Placental pericyte (primary cell): ENCODE measurements at places on chromosomes 2 and 18. TPM values are rescaled to one million over a fixed set of nuclear protein-coding genes. Genes with fewer than 3 reads are reported as not detected.

Gene PRKAG3
- total RNA-seq, result not detected in 2 replicates

Gene NEU2
- total RNA-seq, result not detected in 2 replicates

Gene CHRNG
- total RNA-seq, result not detected in 2 replicates

Gene SPC25
- total RNA-seq, result 0.44 and 7.6 TPM in 2 replicates

Gene ANXA4
- total RNA-seq, result 24.1 and 32.8 TPM in 2 replicates

Gene RMC1
- 28.4 and 32.2 TPM in 2 replicates for total RNA-seq

Gene CYTIP
- not detected in 2 replicates for total RNA-seq

Gene UCN
- 0.86 and 1.1 TPM in 2 replicates for total RNA-seq

Gene REG3A
- not detected in 2 replicates for total RNA-seq

Gene SCYGR7
- total RNA-seq, result not detected in 2 replicates
